ENCODE measurements at places on chromosomes 6 and 20. TPM values are rescaled to one million over a fixed set of nuclear protein-coding genes. Genes with fewer than 3 reads are reported as not detected.

The GPR6 gene
- not detected for total RNA-seq

The NTSR1 gene
- total RNA-seq: 1.3 TPM

DNA sequence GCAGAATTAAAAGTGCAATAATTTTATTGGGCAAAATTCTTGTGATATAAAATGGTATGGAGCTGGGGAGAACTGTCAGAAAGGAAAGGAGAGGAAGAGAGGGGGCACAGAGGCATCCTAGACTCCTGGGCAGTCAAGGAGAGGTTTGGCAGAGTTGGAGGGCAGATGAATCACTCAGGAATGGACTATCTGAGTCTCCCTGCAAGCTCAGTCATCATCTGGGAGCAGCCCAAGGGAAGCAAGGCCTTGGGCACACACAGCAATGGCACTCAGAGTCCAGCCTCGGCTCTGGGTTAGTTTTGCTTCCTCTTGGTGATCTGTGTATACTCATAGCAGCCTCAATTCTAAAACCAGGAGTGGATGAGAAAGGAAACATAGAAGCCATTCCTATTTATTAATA lies 67.2 kb downstream of the SLC22A1 start:
- no peak overlapping the region for H3K27ac ChIP-seq
- H3K27me3 ChIP-seq: no peaks in the 10 kb centered on the region
- no peaks in the 10 kb centered on the region for H3K36me3 ChIP-seq
- H3K4me3 ChIP-seq: no peak overlapping the region

DNA sequence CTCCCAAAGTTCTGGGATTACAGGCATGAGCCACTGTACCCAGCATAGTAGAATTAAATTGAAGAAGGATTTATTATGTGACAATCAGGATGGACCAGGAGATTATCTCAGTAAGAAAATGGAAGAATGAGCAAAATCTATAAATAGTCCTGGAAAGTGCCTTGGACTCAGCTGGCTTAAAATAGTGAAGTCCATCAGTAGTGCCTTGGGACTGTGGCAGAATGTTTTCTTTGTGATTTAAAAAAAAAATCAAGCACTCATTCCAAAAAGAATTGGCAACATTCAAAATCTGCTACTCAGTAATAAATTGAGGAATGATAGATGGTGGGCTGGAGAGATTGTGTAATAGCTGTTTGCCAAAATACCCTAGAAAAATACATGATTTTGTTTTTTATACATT lies 37.0 kb upstream of the MAS1 start:
- no peaks in the 10 kb centered on the region for H3K36me3 ChIP-seq
- no peaks in the 10 kb centered on the region for H3K27me3 ChIP-seq
- no peaks in the 10 kb centered on the region for H3K4me1 ChIP-seq
- H3K4me3 ChIP-seq: no peak overlapping the region
- DNase-seq: no peak

DNA sequence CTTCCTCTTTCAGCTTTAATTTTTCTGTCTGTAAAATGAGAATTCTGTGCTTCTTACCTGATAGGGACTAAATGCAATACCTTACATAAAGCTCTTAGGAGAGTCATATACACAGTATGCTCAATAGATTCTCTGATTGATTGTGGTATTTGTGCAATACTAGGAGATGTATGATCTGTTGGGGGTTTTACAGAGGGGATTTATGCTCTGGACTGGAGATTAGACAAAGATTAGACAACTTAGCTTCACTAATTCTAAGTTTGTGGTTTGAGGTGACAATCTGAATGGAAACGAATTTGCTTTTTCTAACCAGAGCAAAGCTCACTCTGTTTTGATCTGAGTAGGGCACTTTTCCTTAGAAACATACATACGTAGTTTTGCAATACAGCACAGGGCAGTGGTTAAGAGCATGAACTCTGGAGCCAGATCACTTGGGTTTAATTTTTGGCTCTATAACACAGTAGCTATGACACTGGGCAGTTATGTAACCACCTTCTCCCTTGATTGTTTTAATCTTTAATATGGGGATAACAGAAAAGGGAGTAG lies 126.2 kb downstream of the RNF144B start:
- DNase-seq: no peak
- no peaks in the 10 kb centered on the region for H3K36me3 ChIP-seq
- H3K27ac ChIP-seq: no peak overlapping the region
- no peak overlapping the region for H3K4me3 ChIP-seq
- no peaks in the 10 kb centered on the region for H3K4me1 ChIP-seq

DNA sequence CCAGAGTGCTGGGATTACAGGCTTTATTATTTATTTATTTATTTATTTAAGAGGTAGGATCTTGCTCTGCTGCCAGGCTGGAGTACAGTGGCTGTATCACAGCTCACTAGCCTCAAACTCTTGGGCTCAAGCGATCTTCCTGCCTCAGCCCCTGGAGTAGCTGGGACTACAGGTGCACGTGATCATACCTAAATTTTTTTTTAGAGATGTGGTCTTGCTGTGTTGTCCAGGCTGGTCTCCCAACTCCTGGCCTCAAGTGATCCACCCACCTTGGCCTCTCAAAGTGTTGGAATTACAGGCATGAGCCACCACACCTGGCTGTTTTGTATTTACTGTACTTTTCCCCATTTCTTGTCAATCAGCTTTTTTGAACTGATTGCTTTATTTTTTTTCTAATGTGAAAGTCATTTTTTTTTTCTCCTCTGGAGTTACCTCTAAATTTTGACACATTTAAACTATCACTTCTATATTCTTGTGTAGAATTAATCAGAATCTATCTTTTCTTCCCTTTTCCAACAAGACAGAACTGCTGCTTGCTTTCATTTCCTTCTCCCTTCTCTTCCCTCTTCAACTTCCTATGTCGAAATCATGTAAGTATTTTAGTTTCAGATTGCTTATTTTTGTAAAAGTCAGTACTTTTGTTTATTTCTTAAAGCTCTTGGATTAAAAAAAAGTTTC lies 12.0 kb downstream of the PANK2 start:
- H3K4me1 ChIP-seq: peaks cover 67% of the 10 kb centered on the region
- H3K36me3 ChIP-seq: no peaks in the 10 kb centered on the region
- H3K27ac ChIP-seq: peak overlapping the region; percentile 47
- H3K4me3 ChIP-seq: no peak overlapping the region

- H3K27ac ChIP-seq: no peak overlapping the region
- no peaks in the 10 kb centered on the region for H3K27me3 ChIP-seq
- H3K36me3 ChIP-seq: no peaks in the 10 kb centered on the region
Measured at GRCh38 chr20:52612046-52612632, 360.0 kb upstream of the TSHZ2 start.

DNA sequence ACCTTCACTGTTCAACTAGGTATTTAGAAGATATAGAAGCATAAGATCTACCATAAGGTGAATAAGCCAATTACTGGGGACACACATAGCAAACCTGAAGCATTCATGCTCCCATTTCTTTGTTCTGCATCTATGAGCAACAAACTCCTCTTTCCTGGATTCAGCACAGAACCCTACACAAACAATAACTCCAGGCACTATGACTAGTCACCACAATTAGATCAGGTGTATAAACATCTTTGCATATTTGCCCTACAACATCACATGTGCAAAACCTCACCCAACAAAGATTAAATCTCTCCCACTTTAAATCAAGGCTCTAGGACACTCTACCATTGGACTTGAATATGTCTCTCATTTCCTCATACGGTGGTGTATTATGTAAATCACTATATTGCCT lies 652.3 kb downstream of the EPHA7 start:
- no peak for DNase-seq
- H3K27ac ChIP-seq: no peak overlapping the region
- H3K4me3 ChIP-seq: no peak overlapping the region
- no peaks in the 10 kb centered on the region for H3K36me3 ChIP-seq
- no peaks in the 10 kb centered on the region for H3K4me1 ChIP-seq
- no peaks in the 10 kb centered on the region for H3K27me3 ChIP-seq

GRCh38 chr6:72238021-72238420 lies 351.7 kb downstream of the RIMS1 start:
- no peak overlapping the region for H3K4me3 ChIP-seq
- no peak for DNase-seq
- H3K4me1 ChIP-seq: no peaks in the 10 kb centered on the region
- H3K36me3 ChIP-seq: no peaks in the 10 kb centered on the region
- no peaks in the 10 kb centered on the region for H3K27me3 ChIP-seq
- no peak overlapping the region for H3K27ac ChIP-seq

The TEAD3 gene
- 10.6 TPM for total RNA-seq

The ZKSCAN3 gene
- total RNA-seq: 8.3 TPM

- DNase-seq: no peak
- no peak overlapping the region for H3K4me3 ChIP-seq
- H3K27me3 ChIP-seq: no peaks in the 10 kb centered on the region
- H3K36me3 ChIP-seq: no peaks in the 10 kb centered on the region
- no peak overlapping the region for H3K27ac ChIP-seq
Measured at GRCh38 chr6:117232196-117232595, 33.2 kb upstream of the VGLL2 start.

GRCh38 chr6:164247106-164247505 lies 832.6 kb downstream of the QKI start:
- DNase-seq: no peak
- no peak overlapping the region for H3K4me3 ChIP-seq
- no peaks in the 10 kb centered on the region for H3K36me3 ChIP-seq
- no peaks in the 10 kb centered on the region for H3K27me3 ChIP-seq
- H3K27ac ChIP-seq: no peak overlapping the region

GRCh38 chr6:130009146-130009545 lies 9.2 kb upstream of the L3MBTL3 start:
- H3K36me3 ChIP-seq: no peaks in the 10 kb centered on the region
- H3K4me1 ChIP-seq: no peaks in the 10 kb centered on the region
- DNase-seq: no peak
- H3K27me3 ChIP-seq: no peaks in the 10 kb centered on the region

GRCh38 chr6:39892490-39893129 lies 41.7 kb downstream of the MOCS1 start:
- H3K27me3 ChIP-seq: no peaks in the 10 kb centered on the region
- no peaks in the 10 kb centered on the region for H3K36me3 ChIP-seq
- DNase-seq: peak; percentile 76
- H3K4me3 ChIP-seq: no peak overlapping the region

The ME1 gene
- 37.2 TPM for total RNA-seq

DNA sequence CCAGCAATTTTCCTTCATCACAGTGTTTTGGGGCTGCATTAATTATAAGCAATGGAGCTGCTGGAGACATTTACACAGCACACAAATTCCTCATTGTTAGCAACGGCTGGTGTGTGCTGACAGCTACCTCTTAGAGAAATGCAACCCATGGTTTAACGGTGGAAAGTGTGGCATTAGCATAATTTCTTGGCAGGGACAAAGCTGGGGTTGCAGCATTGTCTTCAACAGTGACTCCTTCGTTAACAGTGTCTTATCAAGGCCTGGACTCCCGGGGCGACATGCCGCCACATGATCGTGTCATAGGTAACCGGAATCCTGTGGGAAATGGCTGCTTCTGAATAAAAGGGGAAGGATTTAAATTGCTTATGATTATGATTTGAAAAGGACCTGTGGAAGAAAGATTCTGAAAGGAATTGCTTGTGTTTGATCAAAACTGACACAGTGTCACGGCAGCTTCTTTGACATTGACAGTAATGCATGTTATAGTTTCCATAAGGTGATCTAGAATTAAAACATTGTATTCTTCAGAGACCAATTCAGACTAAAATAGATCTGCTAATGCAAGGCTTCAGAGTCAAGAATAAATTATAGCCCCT lies 128.0 kb downstream of the UST start:
- no peak overlapping the region for H3K4me3 ChIP-seq
- H3K36me3 ChIP-seq: no peaks in the 10 kb centered on the region
- DNase-seq: no peak
- no peaks in the 10 kb centered on the region for H3K27me3 ChIP-seq

The ENPP5 gene
- total RNA-seq: 114 TPM

DNA sequence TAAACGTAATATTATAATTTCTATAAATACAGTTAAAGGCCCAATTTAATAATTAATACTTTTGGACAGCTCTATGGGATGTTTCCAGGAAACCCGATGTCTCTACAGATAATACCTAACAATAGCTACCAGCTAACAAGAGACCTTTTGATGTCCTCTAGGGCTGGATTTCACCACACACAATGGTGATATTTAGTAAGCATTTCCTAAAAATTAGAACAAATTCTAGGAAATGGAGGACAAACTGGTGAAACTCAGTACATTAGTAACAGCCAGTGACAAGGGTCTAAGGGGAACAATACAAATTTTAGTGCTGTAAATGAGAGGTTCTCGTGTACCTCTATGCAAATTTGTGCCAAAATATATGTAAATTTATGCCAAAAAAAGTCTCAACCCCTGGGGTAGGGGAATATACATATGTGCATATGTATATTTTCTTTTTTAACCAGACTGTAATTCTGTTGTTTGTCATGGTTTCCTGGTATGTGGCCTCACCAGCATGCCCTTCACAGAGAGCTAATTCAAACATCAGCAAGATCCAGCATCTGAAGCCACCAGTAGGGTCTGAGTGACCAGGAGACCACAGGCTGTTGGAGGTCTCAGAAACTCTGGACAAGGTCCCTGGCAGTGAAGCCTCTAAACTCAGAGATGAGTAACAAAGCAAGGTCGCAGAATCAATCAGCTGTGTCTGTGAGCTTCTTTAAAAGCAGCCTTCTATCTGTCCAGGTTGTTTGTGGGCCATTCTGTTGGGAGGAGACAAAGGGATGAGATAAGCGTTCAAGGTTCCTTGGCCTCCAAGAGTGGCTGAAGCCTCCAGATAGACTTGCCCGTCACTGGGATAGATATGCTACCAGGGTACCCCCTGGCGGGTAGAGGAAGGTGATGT lies 235.1 kb upstream of the RREB1 start:
- DNase-seq: no peak
- no peaks in the 10 kb centered on the region for H3K36me3 ChIP-seq
- H3K27ac ChIP-seq: no peak overlapping the region
- H3K4me3 ChIP-seq: no peak overlapping the region

DNA sequence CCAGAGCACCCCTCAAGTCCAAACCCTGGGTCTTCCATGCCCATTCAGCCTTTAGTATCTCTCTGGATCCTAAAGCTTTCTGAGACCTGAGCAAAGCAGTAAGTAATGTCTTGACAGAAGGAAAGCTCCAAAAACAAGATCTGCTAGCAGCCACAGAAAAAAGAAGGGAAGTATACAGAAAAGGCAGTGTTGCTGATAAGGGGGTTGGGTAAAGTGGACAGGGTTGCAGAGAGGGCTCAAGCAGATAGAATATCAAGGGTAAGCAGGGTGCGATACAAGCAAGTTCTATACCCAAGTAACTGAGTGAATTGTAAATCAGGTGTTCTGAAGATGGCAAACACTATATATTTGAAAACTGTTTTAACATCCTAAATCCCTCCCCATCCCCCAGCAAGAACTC lies 113.4 kb upstream of the CARMIL1 start:
- H3K27ac ChIP-seq: no peak overlapping the region
- no peaks in the 10 kb centered on the region for H3K4me1 ChIP-seq
- H3K36me3 ChIP-seq: no peaks in the 10 kb centered on the region
- no peak for DNase-seq

DNA sequence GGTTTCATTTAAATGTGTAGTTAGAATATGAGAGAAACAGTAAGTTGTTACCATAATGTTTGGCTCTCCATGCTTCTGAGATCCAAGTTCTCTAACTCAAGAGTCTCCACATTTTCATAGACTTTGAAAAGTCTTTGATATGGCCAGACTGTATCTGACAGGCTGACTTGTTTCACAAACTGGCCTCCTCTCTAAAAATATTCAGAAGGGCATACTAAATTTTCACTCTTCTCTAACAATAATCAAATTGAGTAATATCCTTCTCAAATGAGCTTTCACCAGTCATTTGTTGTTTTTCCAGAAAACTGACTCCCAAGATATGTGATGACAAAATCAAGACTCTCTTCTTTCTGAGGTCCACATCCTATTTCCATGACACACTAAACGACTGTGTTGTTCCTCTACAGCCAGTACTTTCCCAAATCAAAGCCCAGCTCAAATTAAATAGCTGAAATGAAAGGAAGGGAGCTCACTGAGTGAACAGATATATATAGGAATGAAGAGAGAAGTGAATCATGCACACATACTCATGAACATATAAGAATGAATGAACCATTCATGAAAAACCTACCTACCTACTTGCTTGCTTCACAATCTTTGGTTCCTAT lies 15.1 kb downstream of the HIVEP2 start:
- H3K4me3 ChIP-seq: no peak overlapping the region
- no peaks in the 10 kb centered on the region for H3K36me3 ChIP-seq
- no peaks in the 10 kb centered on the region for H3K4me1 ChIP-seq
- no peak for DNase-seq

Measured in testis (tissue), 5 donors.